ENCODE measurements at places on chromosomes 7 and 10. TPM values are rescaled to one million over a fixed set of nuclear protein-coding genes. Genes with fewer than 3 reads are reported as not detected.

The ITIH5 gene
- not detected for total RNA-seq

The SPDYE6 gene
- not detected for total RNA-seq

The NPY4R gene
- total RNA-seq = not detected

- H3K4me3 ChIP-seq = no peak overlapping the region
- peaks cover 17% of the 10 kb centered on the region for H3K27me3 ChIP-seq
- H3K4me1 ChIP-seq = no peaks in the 10 kb centered on the region
- no peaks in the 10 kb centered on the region for H3K36me3 ChIP-seq
- H3K27ac ChIP-seq = no peak overlapping the region
Observed at GRCh38 chr10:98649170-98649569, 202.4 kb upstream of the HPS1 start.
